NCI-H446 (cell line): ENCODE measurements at places on chromosomes 7 and 10.

GRCh38 chr7:117312593-117313580 lies 10.0 kb downstream of the WNT2 start:
- DNase-seq = no peak

GRCh38 chr10:112613620-112614019 lies 166.6 kb downstream of the VTI1A start:
- no peak for DNase-seq

- peak; percentile 2 for DNase-seq
These were observed 45.2 kb upstream of the BHLHA15 start for GRCh38 chr7:98165827-98166667.

- DNase-seq = peak; percentile 43
These were observed 168.4 kb downstream of the CACNB2 start for GRCh38 chr10:18308600-18308999.

GRCh38 chr7:104664648-104665047 lies 336.2 kb downstream of the LHFPL3 start:
- no peak for DNase-seq

DNA sequence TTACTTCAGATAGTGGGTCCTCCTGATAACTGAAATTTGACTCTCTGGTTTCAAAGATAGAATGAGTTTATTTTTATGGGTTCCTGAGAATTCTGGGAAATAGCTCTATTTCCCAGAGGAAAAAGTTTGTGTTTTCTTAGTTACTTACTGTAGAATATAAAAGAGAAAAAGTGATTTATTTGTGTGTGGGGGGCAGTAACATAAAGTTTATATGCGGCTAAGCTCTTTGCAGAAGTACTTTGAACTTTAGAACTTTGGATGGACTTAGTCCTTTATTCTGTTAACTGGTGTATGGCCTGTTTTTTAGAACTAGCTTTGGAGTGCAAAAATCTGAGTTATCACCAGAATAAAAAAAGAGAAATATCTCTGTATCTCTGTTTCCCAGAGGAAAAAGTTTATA lies 157.1 kb downstream of the BBS9 start:
- no peak for DNase-seq

- no peak for DNase-seq
These were observed 31.7 kb downstream of the KCND2 start for GRCh38 chr7:120304674-120305073.

DNA sequence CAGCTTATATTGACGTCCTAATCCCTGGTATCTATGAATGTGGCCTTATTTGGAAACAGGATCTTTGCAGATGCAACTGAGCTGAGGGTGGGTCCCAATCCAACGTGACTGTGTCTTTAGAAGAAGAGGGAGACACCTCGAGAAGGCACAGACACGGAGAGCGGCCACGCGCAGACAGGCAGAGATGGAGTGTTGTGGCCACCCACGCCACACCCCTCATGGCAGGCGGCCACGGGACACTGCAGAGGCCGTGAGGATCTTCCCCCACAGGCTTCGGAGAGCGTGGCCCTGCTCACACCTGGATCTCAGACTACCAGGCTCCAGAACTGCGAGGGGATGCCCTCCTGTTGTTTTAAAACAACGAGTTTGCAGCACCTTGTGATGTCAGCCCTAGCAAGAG lies 244.9 kb downstream of the DNAJB6 start:
- DNase-seq = no peak

DNA sequence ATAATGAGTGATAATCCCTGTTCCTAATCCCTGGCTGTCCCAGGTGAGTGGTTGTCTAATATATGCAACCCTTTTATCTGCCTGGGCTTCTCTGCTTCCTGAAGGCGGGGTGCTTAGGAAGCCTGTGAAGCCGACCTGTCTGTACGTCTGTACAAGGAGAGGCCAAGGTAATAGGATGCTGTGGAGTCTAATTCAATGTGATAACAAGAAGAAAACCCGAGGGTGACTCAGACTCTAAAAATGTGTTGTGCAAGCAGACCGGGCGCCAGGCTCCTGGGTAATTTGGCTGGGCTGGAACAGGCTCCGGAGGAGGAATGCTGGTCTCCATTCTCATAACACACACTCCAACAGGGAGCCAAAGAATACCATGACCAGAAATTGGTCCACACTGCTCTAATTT lies 43.6 kb downstream of the THNSL1 start:
- DNase-seq = no peak

GRCh38 chr7:42960762-42961161 lies 28.6 kb downstream of the MRPL32 start:
- no peak for DNase-seq

DNA sequence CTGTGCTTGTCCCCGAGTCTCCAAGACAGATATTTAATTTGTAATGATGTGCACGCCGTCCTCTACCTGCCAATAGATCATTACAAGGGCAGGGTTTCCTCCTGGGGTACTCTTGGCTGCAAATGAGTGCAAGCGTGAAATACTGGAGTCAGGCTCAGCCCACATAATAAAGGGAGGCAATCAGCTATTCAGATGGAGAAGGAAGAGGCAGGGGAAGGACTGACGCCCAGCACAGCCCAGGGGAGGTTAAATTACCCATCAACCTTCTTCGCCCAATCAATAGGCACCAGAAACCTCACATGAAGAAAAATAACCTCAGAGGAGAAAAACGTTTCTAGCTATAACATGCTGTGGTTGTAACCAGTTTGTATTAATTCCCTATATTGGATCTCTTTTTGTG lies 544.9 kb upstream of the ADARB2 start:
- DNase-seq = no peak

- DNase-seq = no peak
These were observed 73.9 kb downstream of the KAT6B start for GRCh38 chr10:74900297-74900696.

GRCh38 chr7:55572378-55573233 lies at the start of gene VOPP1:
Gene VOPP1 (minus strand): TSS chr7:55572502. CDS start chr7:55572324, 178 bp downstream.
- DNase-seq = peak; percentile 87

- DNase-seq = no peak
These were observed 14.6 kb upstream of the RPEL1 start for GRCh38 chr10:103231047-103231551.

- no peak for DNase-seq
These were observed 26.8 kb downstream of the TRDMT1 start for GRCh38 chr10:17174626-17175025.

DNA sequence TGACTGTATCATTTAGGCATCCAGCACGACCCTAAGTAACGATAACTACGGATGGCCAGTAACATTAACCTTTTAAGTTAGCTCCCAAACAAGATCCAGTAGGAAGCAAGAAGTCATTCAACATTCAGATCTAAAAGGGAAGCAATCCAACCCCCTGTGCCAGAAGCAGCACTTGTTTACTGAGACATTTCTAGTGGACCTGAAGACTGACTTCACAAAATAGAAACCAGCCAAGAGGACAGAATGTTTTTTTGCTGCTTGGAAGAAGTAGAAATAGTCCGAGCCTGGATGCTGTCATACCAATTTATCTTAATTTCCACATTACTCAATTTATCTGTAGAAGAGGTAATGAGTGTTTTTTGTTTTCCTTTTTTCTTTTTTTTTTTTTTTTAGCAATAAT lies 88.0 kb upstream of the CTTNBP2 start:
- DNase-seq = no peak

DNA sequence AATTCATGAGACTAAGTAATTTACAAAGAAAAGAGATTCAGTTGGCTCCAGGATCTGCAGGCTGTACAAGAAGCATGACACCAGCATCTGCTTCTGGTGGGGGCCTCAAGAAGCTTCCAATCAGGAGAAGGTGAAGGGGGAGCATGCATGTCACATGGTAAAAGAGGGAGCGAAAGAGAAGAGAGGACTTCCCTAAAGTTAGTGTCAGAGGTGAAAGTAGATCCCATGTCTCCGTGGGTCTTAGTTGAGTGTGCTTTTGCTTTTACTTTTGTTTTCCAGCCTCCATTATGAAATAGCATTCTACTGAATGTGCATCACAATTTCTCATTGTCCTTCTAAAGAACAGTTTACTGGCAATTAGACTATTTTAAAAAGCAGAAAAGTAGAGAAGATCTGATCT lies 213.6 kb upstream of the FZD1 start:
- no peak for DNase-seq

DNA sequence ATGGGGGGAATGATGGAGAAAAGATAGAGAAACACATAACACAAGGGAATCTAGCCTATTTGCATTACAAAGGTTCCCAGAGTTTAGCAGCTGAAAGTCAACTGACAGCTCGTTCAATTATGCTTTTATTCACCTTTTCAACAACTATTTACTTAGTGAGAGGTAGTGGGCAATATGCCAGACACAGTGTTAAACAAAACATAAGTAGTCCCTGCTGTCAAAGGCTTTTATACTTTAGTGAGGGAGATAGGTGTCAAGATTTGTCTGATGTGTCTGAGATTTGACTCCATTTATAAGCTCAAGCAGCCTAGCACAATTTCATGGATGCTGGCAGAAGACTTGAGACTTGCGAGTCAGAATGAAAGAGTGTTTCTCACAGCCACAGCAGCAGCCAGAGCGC lies 549.0 kb upstream of the VSTM2A start:
- no peak for DNase-seq

- no peak for DNase-seq
These were observed 26.2 kb upstream of the RASGEF1A start for GRCh38 chr10:43292755-43293676.

DNA sequence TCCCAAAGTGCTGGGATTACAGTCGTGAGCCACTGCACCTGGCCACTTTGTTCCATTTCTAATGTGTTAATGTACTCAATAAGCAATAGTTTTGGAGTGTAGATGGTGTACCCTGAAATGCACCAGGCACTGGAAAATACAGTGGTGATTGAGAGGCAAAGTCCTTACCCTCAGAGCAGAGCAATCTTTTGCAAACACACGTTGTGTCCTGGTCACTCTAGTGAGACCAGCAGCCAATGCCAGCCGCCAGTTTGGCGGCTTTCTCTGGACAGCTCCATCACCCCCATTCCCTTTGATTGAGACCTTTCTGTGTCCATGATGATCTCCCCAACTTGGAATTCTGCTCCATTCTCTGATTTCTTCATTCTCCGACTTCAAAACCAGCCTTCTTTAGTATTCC lies 231.3 kb downstream of the GALNT17 start:
- DNase-seq = no peak

GRCh38 chr10:126140746-126141273 lies 244.4 kb downstream of the FANK1 start:
- no peak for DNase-seq

DNA sequence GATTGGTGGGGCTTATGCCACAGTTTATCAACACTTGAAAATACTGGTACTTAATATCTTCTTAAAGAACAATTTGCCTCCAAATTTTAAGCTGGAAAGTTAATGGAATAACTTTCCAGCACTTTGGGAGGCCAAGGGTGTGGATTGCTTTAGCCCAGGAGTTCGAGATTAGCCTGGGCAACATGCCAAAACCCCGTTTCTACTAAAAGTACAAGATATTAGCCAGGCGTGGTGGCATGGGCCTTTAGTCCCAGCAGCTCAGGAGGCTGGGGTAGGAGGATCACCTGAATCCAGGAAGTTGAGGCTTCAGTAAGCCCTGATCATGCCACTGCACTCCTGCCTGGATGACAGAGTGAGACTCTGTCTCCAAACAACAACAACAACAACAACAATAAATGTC lies 56.0 kb downstream of the PRF1 start:
- no peak for DNase-seq

- DNase-seq = no peak
These were observed 80.9 kb downstream of the SHH start for GRCh38 chr7:155731380-155731779.

DNA sequence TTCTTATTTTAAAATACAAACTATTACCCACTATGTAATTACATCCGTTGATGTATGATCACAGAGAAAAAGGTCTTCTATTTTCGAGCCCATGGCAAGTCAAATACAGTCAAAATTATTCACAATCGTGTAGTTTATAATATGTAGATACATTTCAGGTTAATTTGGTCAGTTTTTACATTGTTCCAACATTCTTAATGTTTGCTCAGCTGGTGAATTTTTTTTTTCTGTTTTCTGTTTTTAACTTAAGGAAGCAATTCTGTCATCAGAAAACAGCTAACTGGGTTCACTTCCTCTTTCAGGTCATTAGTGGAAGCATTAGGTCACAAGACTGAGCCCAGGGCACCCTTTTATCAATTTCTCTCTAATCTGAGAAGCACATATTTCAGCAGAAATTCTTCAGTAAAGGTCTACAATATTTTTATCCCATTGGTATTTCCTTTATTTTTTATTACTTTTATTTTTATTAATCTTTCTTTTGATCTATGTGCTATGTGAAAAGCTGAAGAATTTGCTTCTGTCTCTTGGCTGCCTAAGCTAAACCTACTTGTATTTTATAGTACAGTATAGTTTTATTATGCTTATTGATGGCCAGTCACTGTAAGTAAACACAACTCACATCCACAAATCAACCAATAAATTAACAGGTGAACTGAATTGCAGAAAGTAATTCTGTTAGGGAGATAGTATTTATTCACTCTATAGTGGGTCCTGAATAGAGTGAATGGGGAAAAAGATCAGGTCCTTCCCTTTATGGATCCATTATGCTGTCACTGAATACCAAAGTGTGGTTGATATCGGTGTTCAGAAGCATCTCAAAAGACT lies 84.6 kb downstream of the ICA1 start:
- DNase-seq = no peak

GRCh38 chr10:70053841-70054288 lies 1.2 kb downstream of the MACROH2A2 start:
- no peak for DNase-seq

- DNase-seq = no peak
These were observed 2.1 kb downstream of the SLC25A40 start for GRCh38 chr7:87874066-87874465.

DNA sequence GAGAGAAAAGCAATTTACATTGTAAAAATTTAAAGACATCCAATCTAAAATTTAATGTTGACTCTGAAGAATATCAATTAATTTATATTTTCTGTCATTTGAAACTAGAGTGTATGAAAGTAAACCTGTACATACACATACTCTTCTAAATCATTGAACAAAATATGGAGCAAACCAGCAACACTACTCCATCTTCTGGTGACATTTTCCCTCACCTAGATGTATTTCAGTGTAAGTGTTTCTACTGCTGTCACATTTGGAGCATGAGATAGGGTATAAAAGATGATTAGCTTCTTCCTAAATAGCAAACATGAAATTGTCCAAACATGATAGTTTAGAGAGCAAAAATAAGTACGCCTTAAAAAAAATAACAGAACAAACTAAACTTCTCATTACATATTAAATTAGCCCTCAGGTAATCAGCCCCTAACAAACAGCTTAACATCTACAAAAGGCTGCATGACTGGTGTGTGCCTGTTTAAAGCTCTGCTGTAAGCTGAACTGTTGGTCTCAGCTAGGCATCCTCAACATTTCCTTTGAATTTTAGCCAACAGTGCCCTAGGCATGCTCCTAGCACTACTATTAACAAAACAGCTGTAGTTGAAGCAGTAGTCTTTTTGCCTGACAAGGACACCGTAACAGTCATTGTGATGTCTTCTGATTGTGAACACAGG lies 189.8 kb downstream of the CTNNA3 start:
- no peak for DNase-seq

GRCh38 chr7:121195874-121196273 lies 132.9 kb upstream of the WNT16 start:
- no peak for DNase-seq

DNA sequence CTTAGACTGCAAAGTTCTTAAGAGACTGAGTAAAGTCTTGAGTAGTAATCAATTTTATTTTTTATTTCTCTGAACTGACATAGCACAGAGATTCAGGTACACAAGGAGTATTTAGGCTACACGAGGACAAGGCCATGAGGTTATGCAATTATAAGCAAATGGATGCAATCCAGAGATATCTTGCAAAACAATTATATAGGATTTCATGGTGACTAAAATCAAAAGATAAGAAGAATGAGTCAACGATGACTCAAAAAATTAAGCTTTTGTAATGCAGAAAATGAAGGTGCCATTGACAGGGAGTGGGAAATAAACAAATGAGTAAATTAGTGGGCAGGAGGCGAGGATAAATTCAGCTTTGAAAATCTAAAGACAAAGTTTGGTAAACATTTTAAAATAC lies 66.7 kb upstream of the MYO3A start:
- no peak for DNase-seq
